ENCODE measurements at places on chromosomes 16 and 17.

DNA sequence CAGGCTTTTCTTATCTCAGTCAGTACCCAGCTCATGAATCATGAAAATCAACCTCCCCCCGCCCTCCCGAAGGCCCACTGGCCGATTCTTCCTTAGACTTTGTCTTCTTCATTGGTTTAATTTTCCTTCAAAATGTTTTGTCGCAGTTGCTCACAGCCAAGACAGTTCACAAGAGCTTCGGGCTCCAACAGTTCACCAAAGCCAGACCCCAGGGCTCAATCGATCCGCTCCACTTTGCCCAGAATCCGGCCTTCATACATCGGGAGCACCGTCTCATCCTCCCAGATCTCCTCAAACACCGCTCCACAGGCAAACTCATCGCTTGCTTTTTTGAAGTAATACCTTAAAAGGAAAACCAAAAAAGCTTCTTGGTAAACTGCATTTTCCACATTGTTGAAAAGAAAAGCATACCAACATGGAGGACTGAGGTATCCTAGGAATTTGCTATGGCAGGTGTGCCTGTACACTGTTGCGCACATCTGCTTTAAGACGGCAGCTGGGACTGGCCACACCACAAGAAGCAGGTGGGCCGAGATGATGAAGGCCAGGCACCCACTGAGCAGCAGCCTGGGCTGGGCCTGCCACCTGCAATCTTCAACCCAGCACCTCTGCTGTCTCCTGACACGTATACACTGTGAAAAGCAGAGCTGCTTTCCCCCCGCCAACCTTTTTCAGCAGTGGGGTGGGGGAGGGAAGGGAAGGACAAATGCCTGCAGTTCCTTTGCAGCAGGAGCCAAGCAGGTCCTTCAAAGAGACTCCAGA, 31.5 kb downstream of the AXIN2 start:
- DNase-seq = no peak

GRCh38 chr16:51133183-51133582, 17.9 kb downstream of the SALL1 start:
- DNase-seq = no peak

GRCh38 chr17:30117675-30118081, 1.1 kb downstream of the NSRP1 start:
- no peak for DNase-seq

DNA sequence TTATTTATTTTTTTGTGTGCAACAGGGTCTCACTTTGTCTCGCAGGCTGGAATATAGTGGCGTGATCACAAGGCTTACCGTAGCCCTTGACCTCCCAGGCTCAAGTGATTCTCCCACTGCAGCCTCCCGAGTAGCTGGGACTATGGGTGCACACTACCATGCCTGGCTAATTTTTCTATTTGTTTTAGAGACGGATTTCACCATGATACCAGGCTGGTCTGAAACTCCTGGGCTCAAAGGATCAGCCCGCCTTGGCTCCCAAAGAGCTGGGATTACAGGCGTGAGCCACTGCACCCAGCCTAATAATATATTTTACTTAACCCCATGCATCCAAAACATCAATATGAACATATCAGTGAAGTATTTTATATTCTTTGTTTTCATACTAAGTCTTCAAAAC, 2.0 kb downstream of the CCDC200 start:
- DNase-seq = no peak

DNA sequence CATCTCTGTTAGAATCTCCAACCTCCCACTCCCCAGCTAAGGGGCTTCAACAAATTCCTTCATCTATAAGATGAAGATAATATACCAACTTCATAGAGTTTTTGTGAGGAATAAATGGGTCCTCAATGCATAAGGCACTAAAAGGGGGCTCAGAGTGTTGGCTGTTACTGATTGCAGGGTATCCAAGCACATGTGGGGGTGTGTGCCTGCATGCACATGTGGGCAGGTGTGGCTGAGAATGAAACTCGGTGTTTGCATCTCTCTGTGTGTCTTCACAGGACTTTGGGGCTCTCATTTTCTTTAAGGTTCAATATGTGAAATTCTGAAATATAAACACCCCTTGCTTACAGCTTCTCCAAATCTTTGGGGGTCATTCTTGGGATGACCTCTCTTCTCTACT, 4.1 kb upstream of the PPP1R9B start:
- no peak for DNase-seq

DNA sequence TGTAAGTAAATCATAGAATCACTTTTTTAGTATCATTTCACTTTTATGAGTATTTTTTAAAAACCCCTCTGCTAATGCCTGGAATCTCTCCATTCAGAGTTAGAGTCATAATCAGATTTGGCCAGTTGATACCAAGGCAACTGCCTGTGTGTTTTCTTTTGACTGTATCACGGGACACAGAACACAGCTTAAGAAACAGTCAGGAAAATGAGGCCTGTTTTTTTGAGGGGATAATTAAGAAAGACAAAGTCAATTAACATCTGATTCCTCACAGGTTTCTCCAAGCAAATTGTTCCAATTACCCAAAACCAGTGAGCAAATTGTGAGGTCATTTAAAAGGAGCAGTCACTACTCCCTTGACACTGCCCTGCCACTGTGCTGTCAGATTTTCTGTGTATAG, 944.5 kb upstream of the SOX9 start:
- DNase-seq = no peak

GRCh38 chr17:7569571-7569970, 7.9 kb downstream of the SENP3 start:
- no peak for DNase-seq

- DNase-seq = no peak
These were observed 10.6 kb downstream of the UBB start for GRCh38 chr17:16391451-16391850.

DNA sequence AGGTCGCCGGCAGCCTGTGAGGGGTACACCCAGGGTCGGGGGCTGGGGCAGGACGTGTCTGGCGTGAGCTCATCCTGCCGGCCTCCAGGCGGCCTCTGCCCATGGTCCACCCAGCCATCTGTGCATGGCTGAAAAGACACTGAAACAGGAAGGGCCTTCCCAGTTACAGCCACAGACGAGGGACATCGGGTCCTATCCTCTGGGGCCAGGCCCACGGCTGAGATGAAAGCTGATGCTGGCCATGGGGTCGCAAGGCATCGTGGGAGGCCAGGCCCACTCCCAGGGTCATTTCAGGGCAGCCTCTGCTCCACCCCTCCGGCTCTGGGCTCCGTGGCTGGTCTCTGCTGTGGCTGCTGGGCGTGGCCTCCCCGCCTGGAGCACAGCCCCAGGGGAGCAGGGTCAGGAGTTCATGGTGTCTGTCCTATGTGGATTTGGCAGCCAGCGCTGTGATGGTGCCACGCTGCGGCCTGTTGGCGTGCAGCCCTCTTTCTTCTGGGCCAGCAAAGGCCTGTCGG, 16.6 kb upstream of the ATP6V0C start:
- DNase-seq = no peak

GRCh38 chr16:52932321-52932720, 120.4 kb downstream of the CHD9NB start:
- DNase-seq = no peak

- no peak for DNase-seq
These were observed 7.1 kb downstream of the BCAR1 start for GRCh38 chr16:75244225-75244809.

GRCh38 chr16:4806280-4806679, 3.8 kb upstream of the ROGDI start:
- DNase-seq = no peak

- DNase-seq = no peak
These were observed 701 bp upstream of the MRC2 start for GRCh38 chr17:62626719-62627218.

- no peak for DNase-seq
These were observed 5.6 kb downstream of the CMTR2 start for GRCh38 chr16:71283612-71284011.
